H1 (cell line): ENCODE measurements at places on chromosomes 2 and 18. TPM values are rescaled to one million over a fixed set of nuclear protein-coding genes. Genes with fewer than 3 reads are reported as not detected.

The RUFY4 gene
- 0.32 TPM in 1 of 2 replicates, not detected in the other for total RNA-seq

The HMSD gene
- 3.0 and 4.8 TPM in 2 replicates for total RNA-seq

The FLACC1 gene
- total RNA-seq = 0.58 and 0.80 TPM in 2 replicates

The NR4A2 gene
- total RNA-seq = 1.4 and 1.7 TPM in 2 replicates

The SERPINB4 gene
- total RNA-seq = 0.32 and 0.96 TPM in 2 replicates

The PCARE gene
- not detected in 2 replicates for total RNA-seq

The HOXD11 gene
- not detected in 2 replicates for total RNA-seq
